ENCODE measurements at places on chromosomes 3 and 15. TPM values are rescaled to one million over a fixed set of nuclear protein-coding genes. Genes with fewer than 3 reads are reported as not detected.

- DNase-seq = no peak
Measured at GRCh38 chr3:190772831-190773230, 89.7 kb downstream of the GMNC start.

DNA sequence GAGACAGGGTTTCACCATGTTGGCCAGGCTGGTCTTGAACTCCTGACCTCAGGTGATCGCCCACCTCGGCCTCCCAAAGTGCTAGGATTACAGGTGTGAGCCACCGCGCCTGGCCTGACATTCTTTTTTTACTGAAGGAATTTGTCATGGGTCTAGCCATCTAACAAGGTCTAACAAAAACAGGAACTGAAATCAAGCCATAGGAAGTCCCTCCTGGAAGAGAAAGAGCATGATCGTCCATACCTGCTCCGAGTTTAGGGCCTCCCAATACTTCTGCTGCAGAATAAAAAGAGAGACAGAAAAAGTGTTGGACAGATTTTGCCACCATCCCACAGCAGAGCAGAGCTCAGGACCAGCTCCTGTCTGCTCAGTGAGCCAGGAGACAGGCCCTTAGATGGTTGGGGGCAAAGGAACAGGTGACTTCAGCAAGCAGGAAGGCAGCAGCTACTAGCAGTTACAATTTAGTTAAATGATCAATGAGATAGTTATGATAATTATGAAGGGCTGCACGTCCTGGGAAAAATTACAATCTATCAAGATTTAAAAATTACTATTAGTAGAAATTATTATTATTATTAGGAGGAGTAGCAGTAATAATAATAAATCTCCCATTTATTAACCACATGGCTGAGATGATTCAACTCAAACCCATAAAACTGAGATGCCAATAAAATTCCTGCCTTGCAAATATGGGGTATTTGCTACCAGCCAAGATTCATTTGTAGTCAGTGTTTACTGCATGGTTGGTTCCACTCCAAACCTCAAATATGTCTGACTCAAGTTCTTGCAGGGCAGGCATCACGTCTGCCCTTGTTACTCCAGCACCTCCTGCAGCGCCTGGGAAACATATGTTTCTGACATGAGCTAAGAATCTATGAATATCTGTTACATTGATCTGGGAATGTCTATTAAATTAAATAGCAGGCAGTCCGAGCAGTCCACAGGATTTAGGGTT, 40.1 kb downstream of the TMEM44 start:
- DNase-seq = peak; percentile 76

- DNase-seq = no peak
Measured at GRCh38 chr3:95607926-95608325, 1206.5 kb upstream of the EPHA6 start.

The ANKRD34C gene
- polyA plus RNA-seq = not detected

All from A549 (cell line).